Iris pigment epithelial cell (primary cell): ENCODE measurements at places on chromosomes 7 and 10.

- no peak for DNase-seq
Measured at GRCh38 chr7:142307246-142307900, 49.5 kb upstream of the PRSS58 start.

DNA sequence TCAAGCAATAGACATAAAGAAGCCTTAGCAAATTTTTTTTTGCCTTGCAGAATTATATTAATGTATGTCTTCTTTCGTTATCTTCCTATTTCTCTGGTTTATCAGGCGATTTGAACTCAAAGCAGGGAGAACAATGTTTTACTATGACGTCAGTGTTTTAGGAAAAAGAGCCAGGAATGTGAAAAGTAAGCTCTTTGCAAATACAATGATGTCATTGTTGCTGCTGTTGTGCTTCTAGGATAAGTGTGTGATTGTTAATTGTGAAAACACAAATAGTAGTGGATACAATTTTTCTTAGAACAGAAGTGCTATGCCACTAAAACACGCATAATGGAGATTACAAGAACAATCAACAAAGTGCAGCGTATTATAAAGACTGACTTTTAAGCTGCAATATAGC lies 9.5 kb upstream of the AUTS2 start:
- DNase-seq, result no peak

DNA sequence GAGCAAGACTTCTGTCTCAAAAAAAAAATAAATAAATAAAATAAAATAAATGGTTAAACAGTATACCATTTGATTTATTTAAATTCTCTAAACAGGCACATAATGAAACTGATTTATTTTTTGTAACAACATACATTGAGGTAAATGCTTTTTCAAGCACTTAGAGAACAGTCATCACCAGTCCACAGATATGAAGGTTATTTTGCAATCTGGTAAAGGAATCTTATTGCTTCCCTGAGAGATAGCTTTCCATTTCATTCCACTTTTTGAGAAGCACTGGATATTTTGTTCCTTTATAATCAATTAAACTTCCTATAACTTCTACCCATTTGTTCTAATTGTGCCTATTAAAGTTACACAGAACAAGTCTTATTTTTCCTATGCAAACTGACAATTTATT lies 5.2 kb downstream of the CEP55 start:
- no peak for DNase-seq

DNA sequence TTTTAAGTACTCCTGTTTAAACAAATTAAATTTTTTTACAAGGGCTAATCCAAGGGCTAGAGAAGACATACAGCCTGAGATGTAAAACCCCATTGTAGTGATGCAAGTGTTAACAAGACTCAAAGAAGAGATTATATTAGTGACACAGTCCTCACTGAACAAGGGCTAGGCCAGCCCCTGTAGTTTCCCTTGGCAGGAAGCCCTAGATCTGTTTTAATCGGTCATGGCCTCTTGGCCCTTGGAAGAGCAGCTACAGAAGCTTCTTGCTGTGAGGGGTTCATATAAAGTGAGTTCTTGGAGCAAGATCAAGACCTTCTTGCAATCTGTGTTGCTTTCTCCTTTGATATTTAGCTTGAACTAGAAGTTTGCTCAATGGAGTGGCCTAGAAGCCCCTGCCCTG lies 1339.4 kb downstream of the XPNPEP1 start:
- DNase-seq, result no peak

DNA sequence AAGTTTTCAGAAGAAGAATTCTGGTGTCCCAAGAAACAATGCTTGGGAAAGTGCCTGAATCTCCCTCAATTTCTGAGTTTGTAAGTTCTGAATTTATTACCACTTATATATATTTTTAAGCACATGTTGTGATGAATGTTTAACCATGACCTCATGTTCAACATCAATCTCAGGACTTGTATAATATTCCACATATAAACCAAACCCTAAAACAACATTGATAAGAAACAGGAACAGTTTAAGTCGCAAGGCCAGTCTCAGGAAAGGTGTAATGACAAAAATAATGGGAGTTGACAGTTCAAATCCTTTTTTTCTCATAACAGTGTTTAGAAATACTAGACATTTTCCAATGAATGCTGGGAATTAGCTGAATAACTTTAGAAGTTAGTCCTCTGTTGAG lies 22.8 kb downstream of the NRP1 start:
- no peak for DNase-seq

DNA sequence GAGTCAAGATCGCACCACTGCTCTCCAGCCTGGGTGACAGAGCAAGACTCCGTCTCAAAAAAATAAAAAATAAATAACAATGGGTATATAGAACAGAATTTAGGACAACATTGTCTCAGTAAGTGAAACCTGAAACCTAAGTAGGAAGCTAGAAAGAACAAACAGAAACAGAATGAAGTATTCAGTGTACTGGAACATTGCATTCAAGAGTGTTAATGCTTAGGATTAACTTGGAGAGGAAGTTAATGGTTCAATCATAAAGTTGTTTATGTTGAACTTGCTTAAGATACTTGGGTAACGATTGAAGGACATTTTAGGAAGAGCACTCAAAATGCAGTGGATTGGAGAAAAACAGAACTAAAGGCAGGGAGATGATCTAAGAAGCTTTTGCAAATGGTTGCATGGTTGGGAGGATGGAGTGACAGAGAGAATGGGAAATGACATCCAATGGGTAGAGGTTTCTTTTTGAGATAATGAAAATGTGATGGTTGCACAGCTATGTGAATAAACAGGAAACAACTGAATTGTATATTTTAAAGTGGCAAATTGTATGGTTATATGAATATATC lies 233.7 kb downstream of the ADK start:
- peak; percentile 22 for DNase-seq

DNA sequence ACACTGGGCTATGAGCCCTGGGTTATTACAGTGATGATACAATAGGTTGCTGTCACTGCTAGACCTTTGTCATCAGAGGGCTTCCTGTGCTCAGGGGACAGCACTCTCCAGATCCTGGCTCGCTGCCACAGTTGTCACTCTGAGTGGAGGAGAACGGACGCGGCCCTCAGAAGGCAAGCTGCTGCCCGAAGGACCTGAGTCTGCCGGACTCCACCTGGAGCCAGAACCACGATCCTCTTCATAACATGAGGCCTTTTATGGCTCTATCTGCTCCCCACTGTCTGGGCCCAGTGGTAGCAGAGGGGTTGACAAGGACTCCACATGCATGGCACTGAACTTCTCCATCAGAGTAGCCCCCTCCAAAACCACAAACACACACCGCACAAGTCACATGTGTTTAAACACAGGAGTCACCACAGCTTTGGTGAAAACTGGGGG lies 94.7 kb upstream of the EFCAB10 start:
- no peak for DNase-seq

GRCh38 chr7:50857804-50858489 lies 75.3 kb upstream of the GRB10 start:
- no peak for DNase-seq

DNA sequence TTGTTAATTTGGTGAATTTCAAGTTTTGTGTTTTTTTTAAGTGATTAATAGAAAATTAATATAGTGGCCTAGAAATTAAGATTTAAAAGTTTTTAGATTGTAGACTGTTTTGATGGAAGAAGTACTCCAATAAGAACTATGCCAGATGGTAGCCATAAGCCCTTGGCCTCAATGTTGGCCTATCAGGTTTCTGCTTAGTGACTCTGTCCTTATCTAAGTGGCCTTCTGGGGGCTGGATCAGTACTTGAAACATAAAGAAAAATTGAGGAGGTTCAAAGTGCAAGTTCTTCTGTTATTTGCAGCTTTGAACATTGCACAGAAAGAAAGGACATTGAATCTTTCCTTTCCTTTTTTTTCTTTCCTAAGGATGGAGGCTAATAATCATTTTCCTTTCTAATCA lies 9.9 kb downstream of the CCDC126 start:
- DNase-seq, result no peak

DNA sequence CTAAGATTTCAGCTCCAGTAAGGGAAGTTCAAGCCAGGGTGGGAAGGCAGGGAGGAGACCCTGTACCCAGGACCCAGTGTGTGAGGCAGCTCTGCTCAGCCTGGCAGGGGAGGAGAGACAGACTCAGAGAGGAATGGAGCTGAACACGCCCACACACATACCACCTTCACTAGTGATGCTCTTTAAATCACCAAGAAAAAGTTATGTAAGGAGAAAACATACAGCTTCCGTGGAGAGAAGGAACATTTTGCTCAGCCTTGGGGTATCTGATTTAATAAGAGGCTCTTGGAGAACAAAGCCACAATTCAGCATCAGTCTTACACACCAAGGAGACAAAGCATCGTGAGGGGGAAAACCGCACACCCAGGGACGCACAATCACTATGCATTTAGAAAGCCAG lies 62.9 kb downstream of the PRKAG2 start:
- no peak for DNase-seq

- DNase-seq, result peak; percentile 58
Measured at GRCh38 chr7:30760514-30761213, 8.7 kb downstream of the INMT start.

- peak; percentile 58 for DNase-seq
Measured at GRCh38 chr10:77774940-77775391, 137.4 kb upstream of the KCNMA1 start.

- DNase-seq, result no peak
Measured at GRCh38 chr10:46550795-46551700, 5.4 kb downstream of the GPRIN2 start.

- DNase-seq, result peak; percentile 58
Measured at GRCh38 chr7:102286237-102287110, at the start of gene SH2B2. SH2B2 (plus strand) TSS chr7:102286868; CDS start chr7:102300551, 13,683 bp downstream.

DNA sequence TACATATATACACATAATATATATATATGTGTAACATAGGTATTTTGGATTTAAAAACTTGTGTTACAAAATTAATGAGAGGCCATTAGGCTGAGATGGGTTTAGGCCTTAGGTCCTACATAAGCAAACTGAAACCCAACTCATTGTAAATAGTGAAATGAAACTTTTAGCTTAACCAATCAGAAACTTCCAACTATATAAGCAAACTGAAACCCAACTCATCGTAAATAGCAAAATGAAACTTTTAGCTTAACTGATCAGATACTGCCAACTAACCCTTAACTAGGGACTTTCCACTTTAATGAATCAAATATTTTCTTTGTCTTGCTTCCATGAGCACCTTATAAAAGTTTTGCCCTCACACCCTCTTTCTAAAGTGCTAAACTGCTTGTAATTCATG lies 17.3 kb upstream of the SAMD9L start:
- DNase-seq, result no peak

- no peak for DNase-seq
Measured at GRCh38 chr10:94409021-94409657, 6.8 kb downstream of the TBC1D12 start.

DNA sequence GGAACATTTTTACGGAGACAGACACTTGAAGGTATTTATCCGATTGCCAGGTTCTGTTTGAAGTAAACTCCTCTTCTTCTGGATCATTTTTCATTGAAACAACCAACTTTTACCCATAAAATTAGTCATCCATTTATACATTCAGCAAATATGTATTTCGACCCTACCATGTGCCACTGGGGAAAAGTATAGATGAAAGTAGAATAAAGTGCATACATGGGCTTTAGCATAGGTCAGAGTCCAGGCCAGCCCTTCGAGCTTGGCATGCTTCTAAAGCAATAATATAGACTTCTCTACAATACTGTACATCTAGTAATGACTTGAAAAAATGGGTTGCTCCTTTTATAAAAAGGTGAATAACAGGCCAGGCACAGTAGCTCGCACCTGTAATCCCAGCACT lies 10.1 kb downstream of the SLC25A16 start:
- peak; percentile 4 for DNase-seq

DNA sequence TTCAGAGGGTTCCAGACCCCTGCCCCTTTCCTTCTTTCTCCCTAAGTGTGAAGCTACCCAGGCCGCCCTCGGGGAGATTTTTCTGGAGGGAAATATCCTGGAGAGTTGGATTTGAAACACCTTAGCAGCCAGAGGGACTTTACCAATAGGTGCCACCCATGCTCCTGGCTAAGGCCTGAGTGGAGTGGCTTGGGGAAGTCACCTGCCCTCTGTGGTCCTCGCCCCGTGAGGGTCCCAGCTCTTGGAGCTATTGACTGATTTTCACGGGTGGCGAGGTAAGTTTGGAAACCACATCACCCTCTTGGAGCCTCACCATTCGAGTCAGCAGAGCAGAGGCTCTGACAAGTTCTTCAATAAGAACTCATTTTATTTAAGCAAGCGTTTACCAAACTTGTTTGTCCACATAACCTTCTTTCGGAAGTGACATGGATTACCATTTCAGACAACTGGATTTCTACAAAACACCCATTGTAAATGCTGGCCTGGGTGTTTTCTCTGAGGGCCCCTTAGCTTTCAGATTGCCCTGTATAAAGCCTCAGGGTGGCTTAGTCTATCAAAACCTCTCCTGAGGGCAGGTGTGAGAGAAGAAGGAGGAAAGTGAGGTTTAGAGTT lies 20.4 kb downstream of the AQP1 start:
- no peak for DNase-seq

GRCh38 chr7:714251-714671 lies 12.2 kb upstream of the DNAAF5 start:
- DNase-seq, result no peak

DNA sequence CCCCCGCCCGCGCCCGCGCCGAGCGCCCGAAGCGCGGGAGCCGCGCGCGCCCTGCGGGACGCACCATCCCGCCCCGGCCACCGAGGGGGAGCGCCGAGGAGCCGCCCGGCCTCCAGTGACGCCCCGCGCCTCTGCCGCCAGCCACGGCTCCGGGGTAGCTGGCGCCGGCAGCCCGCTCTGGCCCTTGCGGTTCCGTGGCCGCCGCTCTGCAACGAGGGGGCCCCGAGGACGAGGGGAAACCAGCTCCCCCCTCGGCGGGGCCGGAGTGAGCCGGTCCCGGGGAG lies at the start of gene PAXIP1:
Gene PAXIP1 (minus strand): TSS at position 33 of the 284 bp plus-strand sequence. CDS start 195 bp downstream, outside the sequence.
- no peak for DNase-seq

- peak; percentile 96 for DNase-seq
Measured at GRCh38 chr10:12707461-12708185, 293.9 kb downstream of the CCDC3 start.

GRCh38 chr7:55113760-55114540 lies 95.1 kb downstream of the EGFR start:
- no peak for DNase-seq

DNA sequence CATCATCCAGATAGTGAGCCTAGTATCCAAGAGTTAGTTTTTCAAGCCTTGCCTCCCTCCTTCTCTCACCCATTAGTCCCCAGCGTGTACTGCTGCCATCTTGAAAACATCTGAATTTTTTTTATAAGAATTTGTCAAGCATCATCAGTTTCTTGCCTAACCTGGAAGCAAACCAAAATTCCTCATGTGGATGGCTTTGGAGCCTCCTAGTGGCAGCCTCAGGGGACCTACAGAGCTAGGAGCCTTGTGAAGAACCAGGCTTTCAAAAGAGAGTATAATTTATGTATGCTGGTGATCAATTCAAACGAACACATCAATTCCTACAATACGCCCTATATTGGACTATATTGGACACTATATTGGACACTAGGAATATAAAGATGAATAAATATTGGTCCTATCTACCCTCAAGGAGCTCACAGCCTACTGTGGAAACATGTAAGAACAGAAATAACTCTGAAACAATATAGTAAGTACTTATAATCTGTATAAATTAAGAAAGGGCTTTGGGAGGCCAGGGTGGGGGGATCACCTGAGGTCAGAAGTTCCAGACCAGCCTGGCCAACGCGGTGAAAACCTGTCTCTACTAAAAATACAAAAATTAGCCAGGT lies 63.4 kb downstream of the HPSE2 start:
- peak; percentile 25 for DNase-seq

GRCh38 chr7:45930967-45931366 lies 9.9 kb upstream of the IGFBP3 start:
- DNase-seq, result no peak

GRCh38 chr10:113441220-113441619 lies 111.6 kb upstream of the HABP2 start:
- no peak for DNase-seq

- DNase-seq, result peak; percentile 10
Measured at GRCh38 chr7:141071260-141071854, 2.5 kb upstream of the TMEM178B start.

- DNase-seq, result peak; percentile 89
Measured at GRCh38 chr10:110413903-110414547, 83.7 kb upstream of the DUSP5 start.
